Activated T-cell treated with anti-CD3 and anti-CD28 coated beads, Interleukin-2, amount 50 U/mL, for 48 hours (primary cell): ENCODE measurements at places on chromosomes 12 and 14.

DNA sequence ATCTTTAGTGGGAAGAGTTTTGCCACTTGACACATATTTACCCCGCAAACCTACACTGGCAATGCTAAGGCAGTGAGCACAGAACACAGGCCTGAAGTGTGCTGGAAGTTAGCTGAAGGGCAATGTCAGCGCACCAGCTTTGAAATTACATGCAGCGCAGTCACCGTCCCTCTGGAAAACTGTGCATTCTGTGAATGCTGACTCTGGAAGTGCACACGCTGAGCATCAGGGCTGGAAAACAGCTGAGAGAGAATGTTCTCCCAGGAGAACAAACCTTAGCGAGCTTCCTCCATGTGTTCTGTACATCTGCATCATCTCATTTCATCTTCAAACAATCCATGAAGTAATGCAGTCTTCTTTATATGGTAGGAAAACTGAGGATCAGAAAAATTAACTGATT, 448.2 kb downstream of the NRXN3 start:
- DNase-seq, result no peak

DNA sequence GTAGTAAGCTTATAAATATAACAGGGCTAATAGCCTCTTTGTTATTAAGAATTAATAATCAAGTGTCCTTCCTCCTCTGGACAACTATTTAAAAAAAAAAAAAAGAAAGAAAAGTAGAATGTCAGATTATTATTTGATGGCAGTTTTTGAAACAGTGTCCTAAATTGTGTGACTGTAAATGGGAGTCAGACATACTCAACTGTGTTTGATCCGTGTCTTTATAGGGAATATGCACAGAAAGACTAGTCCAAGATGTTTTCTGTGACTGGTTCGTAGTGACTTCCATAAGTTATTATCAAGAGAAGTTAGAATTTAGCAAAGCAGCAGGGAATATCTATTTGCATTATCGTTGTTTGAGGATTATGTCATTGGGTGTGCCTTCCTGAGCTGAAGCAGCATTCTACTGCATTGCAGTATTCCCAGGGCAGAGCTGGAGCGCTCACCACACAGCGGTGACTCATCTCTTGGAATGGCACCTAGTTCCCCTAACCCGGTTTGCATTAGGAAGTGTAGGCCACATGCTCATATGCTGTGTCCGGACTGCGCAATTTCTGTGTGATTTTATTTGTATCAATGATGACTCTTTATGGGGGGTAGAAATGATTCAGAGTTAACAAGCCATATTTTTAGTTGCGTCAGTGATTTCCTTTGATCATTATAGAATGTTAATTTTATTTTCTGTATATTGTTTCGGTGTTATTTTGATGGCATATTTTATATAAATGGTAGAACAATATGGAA, 7.9 kb downstream of the DYNC1H1 start:
- DNase-seq, result no peak

GRCh38 chr12:46933947-46934346, 108.2 kb upstream of the SLC38A4 start:
- no peak for DNase-seq

DNA sequence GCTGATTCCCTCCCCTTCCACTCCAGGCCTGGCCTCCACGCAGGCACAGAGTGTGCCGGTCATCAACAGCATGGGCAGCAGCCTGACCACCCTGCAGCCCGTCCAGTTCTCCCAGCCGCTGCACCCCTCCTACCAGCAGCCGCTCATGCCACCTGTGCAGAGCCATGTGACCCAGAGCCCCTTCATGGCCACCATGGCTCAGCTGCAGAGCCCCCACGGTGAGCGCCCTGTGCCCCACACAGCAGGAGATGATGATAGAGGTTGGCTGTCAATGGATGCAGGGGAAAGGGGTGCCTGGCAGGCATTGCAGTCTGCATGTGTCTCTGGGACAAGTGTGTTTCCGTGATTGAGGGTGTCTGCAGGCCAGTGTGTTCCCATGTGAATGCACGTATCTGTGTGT, 18.8 kb downstream of the C12orf43 start:
- no peak for DNase-seq

- no peak for DNase-seq
Observed at GRCh38 chr12:93679308-93679925, 2.2 kb downstream of the CRADD start.
